ENCODE measurements at places on chromosomes 4 and X.

DNA sequence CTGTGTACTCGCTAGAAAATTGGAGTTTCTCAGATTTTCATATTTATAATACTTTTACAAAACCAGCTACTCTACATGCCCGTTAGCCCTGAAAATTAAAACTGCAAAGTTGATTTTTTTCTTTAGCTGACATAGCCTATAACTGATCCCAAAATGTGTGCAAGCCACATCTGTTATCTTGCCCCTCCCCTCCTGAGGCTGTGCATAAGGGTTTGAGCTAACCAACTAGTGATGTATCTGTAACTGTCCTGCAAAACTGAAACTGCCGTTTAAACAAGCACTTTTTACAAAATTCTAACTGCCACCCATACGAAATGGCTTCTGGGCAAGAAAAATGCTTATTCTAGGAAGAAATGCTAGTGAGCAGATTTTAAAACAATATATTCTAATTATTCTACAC, 59.1 kb downstream of the EDNRA start:
- peak; percentile 46 for DNase-seq

DNA sequence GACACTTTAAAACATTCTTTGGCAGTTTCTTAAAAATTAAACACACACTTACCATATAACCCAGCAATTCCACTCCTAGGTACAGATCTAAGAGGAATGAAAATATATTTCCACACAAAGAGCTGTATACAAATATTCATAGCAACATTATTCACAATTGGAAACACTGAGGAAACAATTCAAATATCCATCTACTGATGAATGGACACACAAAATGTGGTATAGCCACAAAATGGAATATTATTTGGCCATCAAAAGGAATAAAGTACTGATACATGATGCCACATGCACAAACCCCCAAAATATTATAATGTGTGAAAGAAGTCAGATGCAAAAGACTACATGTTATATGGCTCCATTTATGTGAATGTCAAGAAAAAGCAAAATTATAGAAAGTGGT, 70.9 kb downstream of the HS6ST2 start:
- no peak for DNase-seq

- no peak for DNase-seq
Observed at GRCh38 chr4:19700992-19701391, 550.7 kb upstream of the SLIT2 start.

- peak; percentile 7 for DNase-seq
Observed at GRCh38 chr4:47442980-47443379, 20.5 kb downstream of the COMMD8 start.

DNA sequence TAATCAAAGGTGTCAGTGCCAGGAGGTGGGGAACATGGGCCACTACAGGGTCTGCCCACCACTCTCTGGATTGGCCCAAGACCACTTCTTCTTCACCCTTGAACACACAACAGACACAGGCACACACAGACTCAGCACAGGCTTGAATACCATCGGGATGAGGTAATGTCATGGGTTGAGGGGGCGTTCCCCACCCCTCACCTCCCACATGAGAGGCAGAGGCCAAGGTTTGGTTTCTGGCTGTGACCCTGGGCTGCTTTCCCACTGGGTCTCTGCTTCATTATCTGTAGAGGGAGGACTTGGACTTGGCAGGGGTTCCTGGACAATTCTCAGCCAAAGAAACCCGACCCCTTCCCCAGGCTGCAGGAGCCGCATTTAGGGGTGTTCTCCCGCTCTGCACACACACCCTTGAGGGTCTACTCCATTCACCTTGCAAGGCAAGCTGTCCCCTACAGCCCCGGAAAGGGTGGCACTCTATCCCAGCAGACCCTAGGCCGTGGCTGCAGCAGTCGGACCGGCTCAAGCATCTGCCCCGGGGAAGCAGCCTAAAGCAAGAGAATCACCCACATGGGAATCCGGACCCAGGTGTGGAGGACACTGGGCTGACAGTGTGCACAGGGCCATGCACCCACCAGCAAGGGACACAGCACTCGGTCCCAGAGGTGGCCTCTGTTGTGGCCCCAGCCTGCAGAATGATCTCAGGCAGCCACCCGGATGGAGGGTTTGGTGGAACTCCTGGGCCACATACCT, 62.4 kb downstream of the TRMT44 start:
- no peak for DNase-seq

- no peak for DNase-seq
Observed at GRCh38 chrX:153340111-153340510, 6.2 kb downstream of the ZNF275 start.

- no peak for DNase-seq
Observed at GRCh38 chrX:72624194-72624593, 51.6 kb upstream of the HDAC8 start.

GRCh38 chr4:140869446-140869845, 113.3 kb upstream of the TBC1D9 start:
- no peak for DNase-seq

- DNase-seq, result no peak
Observed at GRCh38 chr4:168293386-168293975, 25.1 kb downstream of the DDX60 start.

- no peak for DNase-seq
Observed at GRCh38 chr4:2891294-2891693, 47.6 kb downstream of the ADD1 start.

GRCh38 chr4:128859887-128860677, 50.6 kb downstream of the JADE1 start:
- no peak for DNase-seq

DNA sequence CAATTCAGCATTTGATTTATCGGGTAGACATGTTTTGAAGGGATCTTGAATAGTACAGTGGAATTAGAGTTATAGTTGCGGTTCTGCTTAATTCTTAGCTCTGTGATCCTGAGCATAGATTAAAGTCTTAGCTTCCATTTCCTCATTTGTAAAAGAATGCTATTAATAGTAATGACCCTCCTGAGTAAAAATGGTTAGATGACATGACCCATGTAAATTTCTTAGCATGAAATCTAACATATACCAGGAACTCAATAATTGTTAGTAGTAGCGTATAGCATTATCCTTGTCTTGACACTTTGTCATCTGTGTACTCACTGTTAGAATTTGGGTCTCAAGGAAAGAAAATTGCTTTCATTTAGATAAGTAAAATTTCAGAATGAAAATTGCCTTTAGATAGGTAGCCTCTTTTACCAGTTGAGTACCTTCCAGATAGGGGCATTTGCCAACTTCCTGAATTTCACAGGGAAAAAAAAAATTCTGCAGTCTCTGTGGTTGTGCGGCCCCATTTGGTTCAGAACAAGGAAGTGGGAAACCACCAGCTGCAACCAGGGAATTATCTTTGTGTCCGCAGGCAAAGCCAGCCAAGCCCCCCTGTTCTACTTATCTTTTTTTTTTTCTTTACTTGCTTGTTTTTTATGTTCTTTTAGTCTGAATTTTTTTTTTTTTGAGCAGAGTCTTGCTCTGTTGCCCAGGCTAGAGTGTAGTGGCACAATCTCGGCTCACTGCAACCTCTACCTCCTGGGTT, 86.9 kb downstream of the TMEM164 start:
- no peak for DNase-seq

GRCh38 chr4:173039617-173040577, 128.7 kb upstream of the GALNT7 start:
- peak; percentile 45 for DNase-seq

DNA sequence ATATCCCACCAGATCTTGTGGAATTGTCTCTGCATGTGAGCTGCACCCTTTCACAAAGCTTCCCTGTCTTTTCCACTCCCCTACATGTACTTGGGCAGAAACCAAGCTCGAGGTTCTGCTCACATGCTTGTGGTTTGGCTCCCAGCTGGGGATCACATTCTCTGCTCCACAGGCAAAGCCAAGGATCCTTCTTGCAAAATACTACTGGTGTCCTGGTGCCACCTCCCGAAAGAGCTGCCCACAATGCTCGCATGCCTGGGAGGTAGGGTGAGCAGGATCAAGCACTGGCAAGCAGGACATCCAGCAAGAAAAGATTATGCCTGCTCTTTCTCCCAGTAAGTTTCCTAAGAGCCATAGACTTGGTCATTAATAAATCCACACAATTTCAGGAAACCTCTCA, 45.1 kb upstream of the PPARGC1A start:
- no peak for DNase-seq

All from MM.1S (cell line).